ENCODE measurements at places on chromosomes 5 and 9. TPM values are rescaled to one million over a fixed set of nuclear protein-coding genes. Genes with fewer than 3 reads are reported as not detected.

DNA sequence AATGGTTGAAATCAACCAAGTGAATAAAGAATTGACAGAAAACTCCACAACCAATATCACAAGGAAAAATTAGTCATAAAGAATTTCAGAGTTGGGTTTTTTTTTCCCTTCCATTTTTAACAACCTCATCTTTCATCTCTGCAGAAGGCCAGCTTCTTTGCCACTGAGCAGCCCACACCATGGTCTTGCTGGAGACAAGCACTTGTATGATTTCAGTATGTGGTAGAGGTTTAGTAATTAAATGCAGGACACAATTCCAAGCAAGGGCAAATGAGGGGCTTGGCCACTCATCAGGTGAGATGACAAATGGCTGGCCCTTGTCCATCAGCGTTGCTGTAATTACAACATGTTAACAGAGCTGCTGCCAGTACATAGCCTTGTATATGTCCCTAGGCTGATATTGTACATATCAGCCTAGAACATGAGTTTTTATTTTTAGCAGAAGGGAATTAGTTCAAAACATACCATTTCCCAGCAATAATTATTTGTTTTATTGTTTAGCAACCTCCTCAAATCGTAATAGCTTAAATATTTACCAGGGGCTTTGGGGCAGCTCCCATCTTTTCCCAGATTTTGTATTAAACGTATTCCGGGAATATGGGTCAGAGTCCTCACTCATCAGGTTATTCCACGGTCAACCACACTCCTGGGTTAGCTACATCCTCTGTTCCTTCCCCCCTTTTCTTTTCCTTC is 5.0 kb upstream of the C9 start:
- no peak for DNase-seq

DNA sequence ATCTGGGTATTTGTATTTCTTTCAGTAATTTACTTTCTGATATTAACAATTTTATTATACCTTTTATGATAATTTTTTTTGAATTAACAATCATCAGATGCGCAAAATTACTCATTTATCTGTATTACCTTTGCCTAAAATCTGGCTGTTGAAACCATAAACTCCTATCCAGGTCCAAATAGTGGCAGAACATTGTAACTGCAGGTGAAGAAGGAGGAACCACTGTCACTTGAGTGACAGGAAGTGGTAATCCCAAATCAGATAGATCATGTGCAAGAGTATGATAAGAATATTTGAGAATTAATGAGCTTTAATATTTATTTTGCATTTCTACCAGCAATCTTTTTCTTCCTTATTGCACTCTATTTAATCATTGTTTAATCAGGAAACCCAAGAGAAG is 139.3 kb upstream of the TLE4 start:
- no peak for DNase-seq

DNA sequence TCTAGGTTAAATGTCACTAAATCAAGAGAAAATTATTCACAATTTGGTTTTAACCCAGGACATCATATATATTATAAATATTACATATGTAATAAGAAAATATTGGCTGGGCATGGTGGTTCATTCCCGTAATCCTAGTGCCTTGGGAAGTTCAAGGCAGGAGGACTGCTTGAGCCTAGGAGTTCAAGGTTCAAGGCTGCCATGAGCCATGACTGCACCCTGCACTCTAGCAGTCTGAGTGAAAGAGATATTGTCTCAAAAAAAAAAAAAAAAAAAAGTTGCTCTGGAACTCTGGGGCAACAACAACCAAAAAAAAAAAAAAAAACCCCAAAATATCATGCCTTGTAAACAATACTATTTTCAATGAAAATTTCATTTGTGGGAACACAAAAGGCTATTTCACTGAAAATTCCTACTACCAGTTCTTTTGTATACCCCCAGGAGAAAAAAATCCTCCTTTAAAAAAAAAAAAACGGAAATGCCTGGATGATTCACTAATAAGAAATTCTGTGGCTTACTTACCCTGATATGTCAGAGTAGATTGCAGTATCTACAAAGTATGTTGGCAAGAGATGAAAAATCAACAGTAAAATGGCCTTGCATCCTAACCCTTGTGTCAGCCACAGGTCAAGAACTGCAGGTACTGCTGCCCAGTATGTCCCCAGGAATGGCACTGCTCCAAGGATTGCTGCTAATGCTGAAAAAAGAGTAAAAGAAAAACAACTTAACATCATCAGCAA is 22.6 kb upstream of the CTNNAL1 start:
- peak; percentile 69 for DNase-seq

DNA sequence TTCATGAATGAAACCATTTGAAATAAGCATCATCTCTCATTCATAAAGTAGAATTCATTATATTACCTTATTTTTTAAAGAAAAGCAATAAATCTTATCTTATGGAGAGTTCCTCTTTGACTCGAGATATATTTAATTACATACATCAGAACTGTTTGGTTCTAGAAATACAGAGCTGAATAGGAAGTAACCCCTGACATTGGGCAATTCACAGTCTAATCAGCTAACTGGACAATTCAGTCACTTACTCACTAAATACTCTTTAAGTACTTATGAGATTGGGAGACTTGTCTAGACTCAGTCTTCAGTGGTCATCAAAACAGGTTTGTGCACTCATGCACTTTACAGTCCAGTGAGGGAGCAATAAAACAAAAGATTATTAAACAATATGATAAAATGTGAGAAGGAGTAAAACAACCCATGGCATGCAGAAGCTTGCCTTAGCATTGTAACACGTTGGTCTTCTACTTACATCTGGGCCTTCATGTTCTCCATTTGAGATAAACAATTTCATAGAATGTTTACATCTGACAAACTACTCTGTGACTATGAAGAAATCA is 11.5 kb upstream of the FBXO38 start:
- DNase-seq, result no peak

- DNase-seq, result no peak
Observed at GRCh38 chr5:157747766-157748700, 4.5 kb downstream of the LSM11 start.

- DNase-seq, result no peak
Observed at GRCh38 chr9:33103501-33104281, 27.2 kb upstream of the SMU1 start.

DNA sequence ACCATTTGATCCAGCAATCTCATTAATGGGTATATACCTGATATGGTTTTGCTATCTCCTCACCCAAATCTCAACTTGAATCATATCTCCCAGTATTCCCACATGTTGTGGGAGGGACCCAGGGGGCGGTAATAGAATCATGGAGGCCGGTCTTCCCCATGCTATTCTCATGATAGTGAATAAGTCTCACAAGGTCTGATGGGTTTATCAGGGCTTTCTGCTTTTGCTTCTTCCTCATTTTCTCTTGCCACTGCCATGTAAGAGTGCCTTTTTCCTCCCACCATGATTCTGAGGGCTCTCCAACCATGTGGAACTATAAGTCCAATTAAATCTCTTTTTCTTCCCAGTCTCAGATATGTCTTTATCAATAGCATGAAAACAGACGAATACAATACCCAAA is 74.5 kb upstream of the APC start:
- DNase-seq, result no peak

DNA sequence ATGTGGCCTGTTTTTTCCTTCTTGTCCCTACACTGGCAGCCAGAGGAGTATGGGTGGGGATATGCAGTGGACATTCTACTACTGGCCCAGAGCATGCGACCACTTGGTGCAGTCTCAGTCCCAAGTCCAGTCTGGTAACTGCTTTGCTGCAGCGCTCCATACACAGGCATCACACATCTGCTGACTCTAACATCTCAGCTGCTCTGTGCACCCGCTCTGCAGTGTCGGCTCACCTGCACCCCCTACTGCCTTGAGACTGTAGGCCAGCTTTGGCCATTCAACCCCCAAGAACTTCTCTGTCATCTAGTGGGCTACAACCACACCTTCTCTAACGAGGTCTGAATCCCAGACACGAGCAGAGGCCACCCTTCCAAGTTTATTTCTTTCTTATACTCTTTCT is 46.4 kb upstream of the SLCO6A1 start:
- no peak for DNase-seq

DNA sequence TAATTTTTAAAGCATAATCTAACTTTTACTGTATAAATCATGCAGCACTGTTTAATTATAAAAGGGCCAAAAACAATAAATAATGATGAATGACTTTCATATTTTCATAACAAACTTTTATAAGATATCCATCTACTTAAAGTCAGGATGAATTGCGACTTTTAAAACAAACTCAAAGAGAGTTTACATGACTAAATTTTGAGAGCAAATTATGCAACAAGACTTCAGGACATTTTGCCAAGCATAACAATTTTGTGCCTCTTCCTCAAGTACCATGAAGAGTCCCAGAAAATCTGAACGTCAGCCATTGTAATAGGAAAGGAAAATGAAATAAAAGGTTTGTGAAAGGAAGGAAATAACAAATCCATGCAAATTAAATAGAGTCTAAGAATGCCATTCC is 24.4 kb downstream of the ERAP1 start:
- DNase-seq, result no peak

- no peak for DNase-seq
Observed at GRCh38 chr9:117000196-117000723, 313.2 kb downstream of the TRIM32 start.

DNA sequence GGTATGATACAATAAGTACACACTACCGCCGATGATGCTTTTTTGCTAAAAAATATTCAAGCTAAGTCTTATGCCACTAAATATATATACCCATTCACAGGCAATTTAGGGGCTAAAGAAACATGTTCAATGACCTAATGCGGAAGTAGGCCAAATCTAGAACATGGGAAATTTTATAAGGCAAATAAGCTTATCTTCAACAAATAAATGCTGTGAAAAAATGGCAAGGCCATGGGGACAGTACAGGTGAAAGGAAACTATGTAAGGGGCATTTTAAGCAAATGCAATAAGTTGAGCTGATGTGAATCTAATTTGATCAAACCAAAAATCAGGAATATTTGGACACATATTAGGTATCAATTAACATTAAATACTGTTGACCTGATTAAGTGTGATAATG is 339.5 kb upstream of the EDIL3 start:
- DNase-seq, result no peak

DNA sequence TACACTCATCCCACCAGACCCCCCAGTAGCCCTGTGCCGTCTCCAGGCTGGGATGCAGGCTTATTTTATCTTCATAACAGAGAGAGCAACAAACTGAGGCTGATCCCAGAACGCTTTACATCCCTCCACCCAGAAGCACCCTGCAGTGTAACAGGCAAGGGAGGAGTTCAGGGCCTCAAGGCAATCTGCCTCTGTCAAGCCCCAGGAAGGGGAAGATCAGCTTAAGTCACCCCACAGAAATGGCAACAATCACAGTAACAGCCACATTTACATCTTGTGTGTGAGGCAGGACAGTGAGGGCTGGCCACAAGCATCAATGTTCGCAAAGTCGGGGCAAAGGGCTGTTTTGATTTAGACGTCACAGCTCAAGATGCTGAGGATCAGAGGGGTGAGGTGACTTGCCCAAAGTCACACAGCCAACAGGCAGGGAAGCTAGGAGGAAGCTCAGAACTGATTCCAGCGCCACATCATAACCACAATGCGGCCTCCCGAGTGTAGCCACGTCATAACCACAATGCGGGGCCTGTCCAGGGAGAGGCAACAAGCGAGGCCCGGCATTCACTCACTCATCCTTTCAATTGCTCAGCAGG is 14.4 kb downstream of the STK10 start:
- DNase-seq, result no peak

DNA sequence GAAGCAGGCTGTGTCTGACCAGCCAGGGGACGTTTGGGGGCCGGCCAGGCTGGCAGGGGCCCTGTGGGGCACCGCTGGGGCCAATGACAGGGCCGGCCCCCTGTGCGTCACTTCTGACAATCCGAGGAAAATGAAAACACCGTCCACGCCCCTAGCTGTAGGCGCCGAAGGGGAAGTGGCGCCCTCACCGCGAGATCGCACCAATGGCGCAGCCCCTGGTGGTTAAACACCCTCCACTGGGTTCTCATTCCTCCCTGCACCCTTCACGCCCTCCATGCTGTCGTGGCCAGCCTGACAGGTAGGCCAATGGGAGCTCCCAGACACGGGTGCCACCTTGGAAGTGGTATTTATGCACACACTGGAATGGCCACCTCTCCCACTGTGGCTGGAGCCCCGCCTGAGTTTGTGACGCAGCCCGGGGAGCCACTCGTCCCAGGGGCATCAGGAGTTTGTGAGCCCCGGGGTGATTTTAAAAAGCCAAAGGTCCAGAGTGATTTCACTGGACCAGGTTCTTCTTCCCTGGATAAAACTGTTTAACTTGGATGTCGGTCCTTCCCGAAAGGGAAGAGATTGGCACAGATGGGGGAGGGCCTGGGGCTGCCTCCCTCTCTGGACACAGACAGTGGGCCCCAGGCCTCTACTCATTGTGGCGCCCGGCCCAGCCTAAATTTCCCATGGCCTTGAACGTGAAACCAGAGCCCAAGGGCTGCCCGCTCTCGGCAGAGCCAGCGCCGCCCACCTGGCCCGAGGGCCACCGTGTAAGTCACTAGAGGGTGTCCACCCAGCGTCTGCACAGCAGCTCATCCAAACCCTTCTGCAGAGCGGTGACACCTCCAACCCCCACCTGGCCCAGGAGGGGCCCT is 49.7 kb downstream of the NKD2 start:
- no peak for DNase-seq

GRCh38 chr9:20580673-20581072 is 41.6 kb downstream of the MLLT3 start:
- no peak for DNase-seq

DNA sequence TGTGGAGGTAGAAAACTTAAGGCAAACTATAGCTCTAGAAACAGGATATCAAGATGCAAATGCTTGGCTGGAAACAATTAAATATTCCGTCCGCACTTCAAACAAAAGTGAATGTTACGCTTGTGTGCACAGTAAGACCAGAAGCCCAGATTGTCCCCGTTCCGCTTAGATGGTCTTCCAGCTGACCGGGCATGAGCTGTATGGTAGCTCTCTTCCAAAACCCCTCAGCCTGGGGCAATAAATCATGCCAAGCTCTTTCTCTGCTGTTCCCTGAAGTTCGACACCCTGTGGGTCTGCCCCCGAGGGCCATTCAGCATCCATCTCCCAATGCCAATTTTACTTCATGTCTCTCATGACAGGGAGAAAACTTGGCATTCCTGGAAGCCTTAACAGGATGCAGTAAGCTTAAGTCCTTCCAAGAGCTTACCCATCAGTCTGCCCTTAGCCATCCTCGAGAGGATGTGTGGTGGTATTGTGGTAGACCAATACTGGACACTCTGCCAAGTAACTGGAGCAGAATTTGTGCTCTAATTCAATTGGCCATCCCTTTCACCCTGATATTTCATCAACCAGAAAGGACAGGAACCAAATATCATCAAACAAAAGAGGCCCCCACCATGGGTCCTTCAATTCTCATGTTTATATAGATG is 70.7 kb upstream of the RANBP6 start:
- no peak for DNase-seq

- DNase-seq, result peak; percentile 69
Observed at GRCh38 chr9:77707383-77708063, 59.4 kb upstream of the GNA14 start.

DNA sequence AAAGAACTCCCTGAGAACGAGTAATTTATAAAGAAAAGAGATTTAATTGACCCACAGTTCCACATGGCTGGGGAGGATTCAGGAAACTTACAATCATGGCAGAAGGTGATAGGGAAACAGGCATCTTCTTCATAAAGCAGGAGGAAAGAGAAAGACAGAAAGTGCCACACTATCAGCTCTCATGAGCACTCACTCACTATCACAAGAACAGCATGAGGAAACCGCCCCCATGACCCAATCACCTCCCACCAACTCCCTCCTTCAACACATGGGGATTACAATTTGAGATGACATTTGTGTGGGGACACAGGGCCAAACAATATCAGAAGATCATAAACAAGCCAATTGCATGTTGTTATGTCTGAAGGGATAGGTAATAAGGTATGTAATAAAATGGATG is 935.9 kb upstream of the COX7C start:
- no peak for DNase-seq

PCA3 gene
- not detected for total RNA-seq

SLC34A3 gene
- total RNA-seq, result 0.49 TPM

CDC20B gene
- total RNA-seq, result 0.20 TPM

MACROH2A1 gene
- 256 TPM for total RNA-seq
